ENCODE measurements at places on chromosomes 7 and 10.

DNA sequence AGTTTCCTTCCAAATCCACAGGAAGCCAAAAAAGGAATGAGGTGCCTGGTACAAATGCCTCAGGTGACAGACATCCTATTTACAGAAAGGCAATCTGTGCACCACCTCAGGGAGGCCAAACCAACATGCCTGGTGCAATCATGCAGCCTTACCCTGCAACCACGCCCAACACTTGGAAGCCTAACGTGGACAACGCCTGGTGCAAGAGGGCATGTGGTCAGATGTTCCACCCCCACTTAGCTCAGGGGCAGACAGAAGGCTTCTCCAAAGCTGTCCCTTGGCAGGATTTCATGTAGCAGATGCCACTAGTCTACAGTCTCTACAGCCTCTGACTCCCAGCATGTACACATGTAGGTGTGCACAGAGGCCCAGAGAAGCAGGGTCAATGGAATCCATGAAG, 89.5 kb downstream of the KCNMA1 start:
- DNase-seq: no peak

DNA sequence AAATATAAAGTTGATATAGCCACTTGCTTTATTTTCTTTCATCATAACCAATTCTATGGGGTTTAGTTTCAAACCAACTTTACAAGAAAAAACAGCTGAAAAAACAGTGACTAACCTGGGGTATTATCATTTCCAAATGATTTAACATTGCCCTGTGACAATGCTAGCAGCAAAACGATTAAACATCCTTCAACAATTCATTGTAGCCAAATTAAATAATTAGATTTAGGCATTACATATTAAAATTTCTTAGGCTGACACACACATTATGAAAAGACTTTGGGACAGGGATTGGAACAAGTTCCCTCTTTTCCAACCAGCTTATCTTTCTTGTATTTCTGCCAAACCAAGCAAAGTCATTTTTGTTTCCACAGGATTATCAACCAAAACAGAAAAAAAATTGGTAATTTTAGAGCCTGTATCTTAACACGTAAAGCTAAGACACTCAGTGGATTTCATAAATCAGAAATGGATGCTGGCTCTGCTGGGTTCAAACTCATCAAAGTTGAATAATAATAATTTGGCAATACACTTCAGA, 84.0 kb downstream of the SEMA3D start:
- no peak for DNase-seq

DNA sequence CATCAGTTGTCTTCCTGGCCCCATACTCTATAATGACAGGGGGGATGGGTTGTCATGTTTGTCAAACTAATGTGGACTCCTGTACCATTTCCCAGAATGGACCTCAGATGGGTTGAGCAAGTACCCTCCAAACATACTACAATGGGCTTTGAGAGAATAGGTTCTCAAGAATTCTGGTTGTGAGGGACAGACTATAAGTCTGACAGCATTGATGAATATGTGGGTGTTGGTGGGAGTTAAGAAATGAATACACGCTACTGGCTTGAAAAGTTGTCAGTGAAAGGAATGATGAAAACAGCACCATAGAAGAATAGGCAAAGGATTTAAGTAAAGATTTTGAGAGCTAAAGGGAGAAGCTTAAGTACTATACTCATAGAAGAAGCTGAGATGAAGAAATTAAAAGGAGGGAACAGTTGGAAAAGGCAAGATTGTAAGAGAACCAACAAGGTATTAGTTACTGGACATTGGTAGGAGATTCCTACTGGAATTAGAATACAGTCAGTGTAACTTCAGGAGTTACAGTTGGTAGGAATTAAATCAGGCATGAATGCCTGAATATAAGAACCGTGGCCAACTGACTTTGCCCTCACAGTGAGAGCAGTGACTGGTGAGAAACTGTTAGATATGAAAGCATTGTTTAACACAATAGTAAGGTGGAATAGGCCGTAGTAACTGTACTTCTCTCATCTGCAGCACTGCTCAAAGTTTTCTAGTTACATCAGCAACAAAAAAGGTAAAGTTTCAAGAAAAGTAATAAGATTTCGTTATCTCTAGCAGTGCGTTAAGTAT, 86.3 kb downstream of the LCOR start:
- no peak for DNase-seq

GRCh38 chr7:105521027-105521716, 899 bp downstream of the PUS7 start:
- no peak for DNase-seq

DNA sequence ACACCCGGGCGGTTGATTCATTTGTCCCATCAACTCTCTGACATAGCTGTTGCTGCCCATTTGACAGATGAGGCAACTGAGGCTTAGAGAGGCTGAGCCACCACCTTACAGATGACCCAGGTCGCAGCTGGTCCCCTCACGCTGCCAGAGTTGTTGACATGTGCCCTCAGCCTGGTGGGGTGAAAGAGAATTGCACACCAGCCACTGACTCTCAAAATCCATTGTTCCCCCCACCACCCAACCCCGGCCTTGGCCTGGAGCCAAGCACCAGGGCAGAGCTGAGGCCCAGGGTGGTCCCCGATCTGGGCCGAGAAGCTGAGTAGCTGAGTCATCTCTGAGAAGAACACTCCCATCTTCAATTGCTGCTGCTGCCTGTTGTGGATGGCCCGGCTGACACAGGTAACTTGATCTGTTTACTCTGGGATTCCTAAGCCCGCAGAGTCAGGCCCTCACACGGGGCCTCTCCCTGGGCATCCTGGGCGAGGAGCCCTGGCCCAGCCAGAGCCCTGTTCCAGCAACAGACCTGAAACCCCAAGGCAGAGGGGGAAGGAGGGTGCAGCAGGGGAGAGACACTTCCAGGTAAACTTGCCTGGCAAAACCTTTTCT, 27.5 kb downstream of the PVRIG start:
- DNase-seq: no peak

- DNase-seq: no peak
Measured at GRCh38 chr10:3853016-3853415, 68.0 kb upstream of the KLF6 start.

- no peak for DNase-seq
Measured at GRCh38 chr7:99737726-99738125, 2.7 kb upstream of the CYP3A7 start.

DNA sequence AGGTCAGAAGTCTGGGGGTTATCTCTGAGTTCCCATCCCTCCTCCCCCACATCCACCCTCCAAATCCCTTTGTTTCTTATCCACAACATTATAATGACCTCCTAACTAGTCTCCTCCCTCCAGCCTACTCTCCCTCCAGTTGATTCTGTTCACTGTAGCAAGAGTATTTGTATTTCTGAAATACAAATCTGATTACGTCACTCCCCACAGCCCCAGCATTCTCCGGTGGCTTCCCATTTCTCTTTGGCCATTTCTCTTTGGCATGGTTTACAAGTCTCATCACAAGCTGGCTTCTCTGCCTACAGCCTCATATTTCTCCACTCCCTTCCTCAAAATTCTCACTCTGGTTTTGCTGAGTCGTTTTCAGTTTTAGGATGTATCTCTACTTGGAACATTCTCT, 24.6 kb upstream of the MRPS33 start:
- DNase-seq: no peak

- DNase-seq: no peak
Measured at GRCh38 chr7:81213394-81213793, 294.5 kb upstream of the SEMA3C start.

GRCh38 chr7:95684505-95684904, 87.8 kb upstream of the DYNC1I1 start:
- no peak for DNase-seq

DNA sequence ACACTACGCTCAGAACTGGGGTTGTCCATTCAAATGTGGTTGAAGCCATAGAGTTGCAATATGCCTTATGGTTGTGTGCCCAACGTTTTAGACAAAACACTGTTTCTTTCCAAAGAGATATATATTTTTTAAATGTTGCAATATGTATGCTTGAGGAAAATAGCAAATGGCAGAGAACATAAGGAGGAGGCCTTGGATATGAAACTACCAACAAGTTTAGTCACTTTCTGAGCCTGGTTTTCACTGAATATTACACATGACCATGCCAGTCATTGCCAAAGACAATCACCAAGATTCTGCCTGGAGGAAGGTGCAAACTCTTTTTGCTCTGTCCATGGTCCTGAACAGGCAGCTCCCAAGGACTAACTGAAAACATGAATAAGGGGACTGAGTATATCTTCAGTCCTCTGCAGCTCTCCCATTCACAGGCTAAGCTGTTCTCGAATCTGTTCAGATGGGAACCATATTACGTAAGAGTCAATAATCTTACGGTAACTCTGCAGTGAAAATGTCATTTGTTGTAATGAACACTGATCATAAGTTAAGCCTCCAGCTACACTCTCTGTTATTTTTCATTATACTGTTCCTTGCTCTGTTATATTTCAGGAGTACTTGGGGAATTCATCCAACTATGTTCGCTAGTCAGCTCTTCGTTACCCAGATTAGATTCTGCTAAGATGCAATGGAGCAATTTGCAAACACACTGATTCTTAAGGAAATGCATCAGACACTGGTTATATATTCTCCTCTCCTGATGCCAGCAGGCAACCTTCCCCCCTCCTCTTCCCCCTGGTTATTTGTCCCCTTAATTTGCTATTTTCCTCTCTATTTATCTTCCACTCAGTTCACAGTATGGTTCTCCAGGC, 90.7 kb upstream of the C1QL3 start:
- no peak for DNase-seq

GRCh38 chr7:116548506-116548905, 23.7 kb downstream of the CAV1 start:
- no peak for DNase-seq

DNA sequence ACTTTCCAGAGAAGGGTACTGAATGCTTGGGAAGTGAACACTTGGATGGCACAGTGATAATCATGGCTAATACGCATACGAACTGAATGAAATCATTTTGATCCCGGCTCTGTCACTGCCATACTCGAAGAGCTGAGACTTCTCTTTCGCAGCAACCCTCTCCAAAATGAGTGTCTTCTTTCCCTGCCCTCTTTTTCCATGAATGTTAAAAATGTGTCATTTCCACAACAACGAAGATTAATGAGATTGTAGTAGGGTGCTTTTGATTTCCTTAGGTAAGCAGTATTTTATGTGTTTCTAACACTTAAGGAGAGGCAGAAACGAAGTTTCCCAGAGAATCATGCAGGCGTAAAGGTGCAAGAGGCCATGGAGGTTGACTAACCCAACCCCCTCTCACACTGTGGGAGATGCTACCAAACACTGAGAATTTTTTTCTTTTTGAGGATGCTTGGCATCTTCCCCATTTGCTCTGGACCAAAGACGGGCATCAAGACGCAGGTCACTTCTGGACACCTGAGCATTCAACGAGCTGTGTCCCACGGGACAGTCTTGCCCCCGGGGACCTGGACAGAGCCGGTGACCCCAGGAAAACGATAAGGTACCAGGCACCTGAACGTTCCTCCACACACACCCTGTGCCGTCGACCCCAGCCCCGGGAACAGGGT, 823 bp downstream of the COPG2 start:
- DNase-seq: no peak

GRCh38 chr10:7011994-7012393, 398.8 kb downstream of the SFMBT2 start:
- no peak for DNase-seq

DNA sequence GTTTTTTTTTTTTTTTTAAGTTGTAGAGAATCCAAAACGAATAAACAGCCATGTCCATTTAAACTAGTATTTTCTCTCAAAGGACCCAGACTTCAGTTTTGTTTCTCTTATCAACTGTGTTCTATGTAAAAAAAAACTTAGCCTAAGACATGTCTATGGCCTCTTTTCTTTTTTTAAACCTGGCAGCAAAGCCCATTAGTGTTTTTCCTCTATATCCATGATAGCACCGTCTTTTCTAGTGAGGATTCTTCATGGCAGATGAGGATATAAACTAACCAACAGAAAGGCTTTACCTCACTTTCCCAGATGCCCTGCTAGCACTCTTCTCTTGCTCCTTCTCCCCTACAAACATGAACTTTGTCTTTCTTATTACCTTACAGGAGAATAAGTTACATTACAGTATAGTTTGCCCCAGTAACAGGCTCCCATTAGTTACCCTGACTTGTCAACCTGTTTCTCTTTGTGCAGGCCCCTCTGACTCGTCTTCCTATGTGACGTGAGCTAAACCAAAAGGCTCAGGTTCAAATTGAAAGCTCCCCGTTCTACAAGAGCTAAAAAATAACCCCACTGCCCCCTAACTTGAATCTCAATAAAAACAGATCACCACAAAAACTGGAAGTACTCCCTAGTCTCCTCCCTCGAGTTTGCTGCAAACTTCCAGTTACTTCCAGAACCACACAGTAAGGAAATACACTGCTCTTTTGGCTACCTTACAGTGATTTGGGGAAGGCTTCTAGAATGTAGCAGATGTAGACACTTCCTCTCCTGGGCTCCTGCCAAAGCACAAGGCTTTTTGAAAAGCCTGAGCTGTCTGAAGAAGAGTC, 20.1 kb downstream of the P4HA1 start:
- DNase-seq: no peak

GRCh38 chr7:157580324-157580723, 243.5 kb downstream of the DNAJB6 start:
- no peak for DNase-seq

- no peak for DNase-seq
Measured at GRCh38 chr7:148334959-148335577, 255.5 kb upstream of the C7orf33 start.

DNA sequence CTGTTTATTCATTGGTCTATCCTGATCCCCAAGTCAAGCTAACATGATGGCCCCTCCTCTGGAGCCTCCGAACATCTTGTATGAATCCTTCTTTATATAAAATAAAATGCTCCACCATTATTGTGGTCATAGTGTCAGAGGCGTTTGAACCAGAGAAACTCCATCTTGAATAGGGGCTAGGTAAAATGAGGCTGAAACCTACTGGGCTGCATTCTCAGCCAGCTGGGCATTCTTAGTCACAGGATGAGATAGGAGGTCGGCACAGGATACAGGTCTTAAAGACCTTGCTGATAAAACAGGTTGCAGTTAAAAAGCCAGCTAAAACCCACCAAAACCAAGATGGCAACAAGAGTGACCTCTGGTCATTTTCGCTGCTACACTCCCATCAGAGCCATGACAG, 905.8 kb upstream of the AUTS2 start:
- no peak for DNase-seq

GRCh38 chr7:32036557-32036956, 33.6 kb downstream of the PDE1C start:
- DNase-seq: no peak

- DNase-seq: no peak
Measured at GRCh38 chr7:23106057-23106822, 655 bp downstream of the KLHL7 start.

DNA sequence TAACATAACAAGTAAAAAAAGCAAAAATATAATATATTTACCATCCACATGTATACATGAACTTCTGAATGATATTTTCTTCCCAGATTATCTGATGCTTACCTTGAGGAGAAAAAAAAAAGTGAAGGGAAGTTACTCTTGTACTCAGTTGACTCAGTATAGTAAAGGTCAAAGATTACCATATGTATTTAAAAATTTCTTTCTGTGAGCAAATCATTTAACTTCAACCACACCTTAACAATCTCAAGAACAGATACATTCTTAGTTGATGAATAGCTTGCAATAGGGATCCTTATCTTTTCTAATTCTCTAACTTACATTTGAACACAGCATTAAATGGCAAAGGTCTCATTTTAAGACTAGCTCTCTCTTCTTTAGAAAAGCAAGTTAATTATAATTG, 29.8 kb downstream of the PRR15 start:
- DNase-seq: no peak

- DNase-seq: no peak
Measured at GRCh38 chr10:110267276-110267675, 37.4 kb downstream of the SMNDC1 start.

All from GM18507 (cell line).